Activated naive CD4-positive, alpha-beta T cell treated with anti-CD3 and anti-CD28 coated beads, Interleukin-2, amount 50 U/mL, for 72 hours (primary cell): ENCODE measurements at places on chromosomes 7 and 10. TPM values are rescaled to one million over a fixed set of nuclear protein-coding genes. Genes with fewer than 3 reads are reported as not detected.

The BAG3 gene
- 25.5 TPM for total RNA-seq

The OR2A12 gene
- total RNA-seq = not detected

DNA sequence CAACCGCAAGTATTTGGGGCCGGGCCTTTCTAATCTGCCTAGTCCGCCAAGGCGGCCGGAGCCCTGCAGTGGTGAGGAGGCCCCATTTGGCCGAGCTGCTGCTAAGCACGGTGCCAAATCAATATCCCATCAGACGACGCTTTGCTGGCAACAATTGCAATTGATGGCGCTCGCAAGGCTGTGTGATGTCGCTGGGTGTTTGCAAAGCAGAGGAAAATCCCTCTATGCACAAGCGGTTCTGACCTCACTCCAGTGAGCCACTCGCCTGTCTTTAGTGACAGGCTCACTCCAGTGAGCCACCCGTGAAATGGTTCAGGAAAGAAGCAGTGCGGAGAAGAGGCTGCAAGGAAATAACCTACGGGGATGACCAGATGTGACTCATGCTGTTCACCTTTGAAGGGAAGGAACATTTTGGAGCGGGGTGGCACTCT lies 18.3 kb upstream of the PDE1C start:
- DNase-seq = no peak

- no peak for DNase-seq
Measured at GRCh38 chr7:155372782-155373358, 75.2 kb downstream of the INSIG1 start.

- DNase-seq = no peak
Measured at GRCh38 chr7:108603656-108604306, 34.1 kb downstream of the DNAJB9 start.

DNA sequence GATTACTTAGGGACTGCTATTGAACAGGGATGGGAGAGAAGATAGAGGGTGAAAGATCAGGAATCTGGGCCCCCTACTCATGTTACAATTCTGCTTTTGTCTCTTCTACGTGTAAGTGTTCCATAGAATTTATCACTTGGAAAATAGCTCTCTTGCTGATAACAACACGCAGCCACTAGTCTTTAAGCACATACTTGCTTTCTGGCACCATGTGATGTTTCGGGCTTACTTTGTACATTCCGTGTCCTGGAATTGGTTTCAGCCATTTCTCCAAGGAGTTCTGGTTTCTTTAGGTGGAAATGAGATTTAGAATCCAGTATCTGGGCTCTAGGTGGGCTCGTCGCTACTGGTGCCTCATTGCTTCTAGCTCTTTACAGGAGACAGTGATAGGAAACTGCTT lies 59.7 kb downstream of the TFAM start:
- no peak for DNase-seq

- no peak for DNase-seq
Measured at GRCh38 chr7:18226598-18226997, 199.0 kb upstream of the PRPS1L1 start.

DNA sequence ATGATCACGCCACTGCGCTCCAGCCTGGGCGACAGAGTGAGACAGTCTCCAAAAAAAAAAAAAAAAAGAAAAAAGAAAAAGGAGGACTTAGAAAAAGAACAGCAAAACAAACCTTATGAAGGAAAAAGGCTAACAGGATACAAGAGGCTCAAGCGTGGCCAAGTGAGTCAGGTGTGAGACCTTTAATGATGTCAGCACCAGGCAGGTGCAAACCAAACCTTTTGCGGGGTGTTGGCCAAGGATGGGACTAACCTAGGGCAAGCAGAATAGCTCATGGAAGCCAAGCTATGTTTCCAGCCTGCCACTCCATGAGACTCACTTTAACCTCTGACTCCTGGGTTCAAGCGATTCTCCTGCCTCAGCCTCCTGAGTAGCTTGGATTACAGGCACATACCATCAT lies 11.3 kb upstream of the GNA12 start:
- DNase-seq = no peak
